Kidney tubule cell (primary cell): ENCODE measurements at places on chromosomes 3 and 15.

DNA sequence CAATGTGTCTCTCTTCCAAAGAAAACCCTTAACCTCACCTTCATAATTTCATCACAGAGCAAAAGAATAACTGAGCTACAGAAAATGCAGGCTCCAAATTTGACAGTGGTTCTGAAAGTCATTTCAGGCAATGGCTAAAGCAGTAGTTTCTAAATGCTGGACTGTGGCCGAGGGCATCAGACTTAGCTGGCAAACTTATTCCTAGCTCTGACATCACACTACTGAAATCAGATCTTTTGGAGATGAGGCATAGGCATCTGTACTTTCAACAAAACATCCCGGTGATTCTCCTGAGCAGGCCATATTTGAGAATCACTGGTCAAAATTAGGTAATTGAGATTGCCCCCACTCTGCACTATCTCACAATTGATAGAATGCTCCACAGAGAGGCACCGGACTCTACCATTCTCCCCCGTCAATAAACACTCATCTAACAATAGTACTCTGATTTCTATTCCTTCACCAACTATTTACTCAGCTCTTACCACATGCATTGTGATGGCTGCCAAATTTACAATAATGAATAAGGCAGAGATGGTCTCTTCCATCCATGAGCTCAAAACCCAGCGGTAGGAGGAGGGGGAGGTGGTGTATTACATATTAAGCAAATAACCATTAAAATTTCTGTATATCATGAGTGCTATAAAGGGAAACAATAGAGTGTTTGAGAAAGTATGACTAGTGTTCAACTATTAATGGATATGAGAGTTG is 57.3 kb upstream of the SPRED1 start:
- DNase-seq: no peak

DNA sequence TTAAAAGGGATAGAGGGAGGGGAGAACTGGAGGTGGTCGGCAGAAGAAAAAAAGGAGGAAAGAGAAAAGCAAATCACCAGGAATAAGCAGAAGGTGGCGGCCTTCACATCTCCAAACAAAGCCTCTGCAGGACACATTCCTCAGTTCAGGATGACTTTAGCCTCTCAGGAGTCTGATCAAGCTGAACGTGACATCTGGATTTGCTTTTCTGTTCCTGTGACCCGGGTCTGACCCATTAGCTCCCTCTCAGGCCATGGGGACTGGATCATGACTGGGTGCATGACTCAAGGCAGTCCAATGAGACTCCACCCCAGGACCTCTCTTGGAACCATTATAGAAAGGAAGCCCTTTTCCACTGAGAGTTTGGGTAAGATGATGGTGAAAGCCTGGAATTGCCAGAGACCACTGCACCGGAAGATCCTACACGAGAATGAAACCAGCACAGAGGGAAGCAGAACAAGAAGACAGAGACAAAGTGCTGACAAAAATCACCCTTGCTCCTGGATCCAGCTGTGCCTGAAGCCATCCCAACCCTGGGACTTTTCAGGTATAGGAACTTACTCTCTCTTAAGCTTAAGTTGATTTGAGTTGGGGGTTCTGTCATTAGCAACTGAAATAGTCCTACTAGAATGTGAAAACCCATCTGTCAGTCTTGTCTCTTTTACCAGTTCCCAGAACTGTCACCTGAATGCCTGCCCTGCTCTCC is 45.4 kb upstream of the RAD18 start:
- no peak for DNase-seq

- DNase-seq: no peak
Observed at GRCh38 chr3:159632851-159633250, 355.8 kb upstream of the IL12A start.

GRCh38 chr3:113501597-113501996 is 13.4 kb downstream of the SPICE1 start:
- DNase-seq: no peak
